ENCODE measurements at places on chromosomes 12 and 14.

GRCh38 chr12:3252450-3252891 lies 175.3 kb downstream of the TSPAN9 start:
- DNase-seq = no peak

DNA sequence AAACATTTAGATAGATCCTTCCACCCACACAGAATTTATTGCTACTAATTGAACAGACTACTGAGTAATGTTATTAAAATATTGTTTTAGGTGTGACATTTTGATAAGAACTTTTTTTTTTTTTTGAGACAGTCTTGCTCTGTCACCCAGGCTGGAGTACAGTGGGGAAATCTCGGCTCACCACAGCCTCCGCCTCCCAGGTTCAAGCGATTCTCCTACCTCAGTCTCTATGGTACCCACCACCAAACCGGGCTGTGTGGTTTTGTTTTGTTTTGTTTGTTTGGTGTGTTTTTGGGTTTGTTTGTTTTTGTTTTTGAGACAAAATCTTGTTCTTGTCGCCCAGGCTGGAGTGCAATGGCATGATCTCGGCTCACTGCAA lies 40.9 kb downstream of the COX16 start:
- DNase-seq = no peak

DNA sequence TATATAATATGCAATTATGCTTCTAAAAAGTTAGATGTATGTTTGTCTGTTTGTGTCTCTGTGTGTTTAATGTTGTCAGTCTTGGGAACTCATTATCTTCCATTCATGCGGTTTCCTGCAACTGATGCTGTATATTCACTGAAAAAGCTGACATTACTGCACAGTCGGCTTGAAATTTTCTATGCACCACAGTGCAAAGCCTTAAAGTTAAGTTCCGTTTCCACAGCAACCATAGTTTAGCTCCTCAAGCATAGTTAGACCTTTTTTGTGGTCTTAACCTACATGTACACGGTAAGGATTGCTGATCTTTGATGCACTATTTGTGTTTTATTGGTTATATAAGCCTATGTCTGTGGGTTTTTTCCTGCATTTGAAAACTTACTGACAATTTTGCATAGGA lies 309.4 kb downstream of the KCNC2 start:
- no peak for DNase-seq

- DNase-seq = no peak
These were observed 44.5 kb upstream of the EEA1 start for GRCh38 chr12:92973614-92974013.

GRCh38 chr12:1157046-1157445 lies 166.0 kb downstream of the ERC1 start:
- DNase-seq = no peak

- DNase-seq = peak; percentile 36
These were observed 1.4 kb upstream of the ASIC1 start for GRCh38 chr12:50055831-50056638.

GRCh38 chr12:26810330-26810729 lies 22.7 kb downstream of the ITPR2 start:
- DNase-seq = no peak

DNA sequence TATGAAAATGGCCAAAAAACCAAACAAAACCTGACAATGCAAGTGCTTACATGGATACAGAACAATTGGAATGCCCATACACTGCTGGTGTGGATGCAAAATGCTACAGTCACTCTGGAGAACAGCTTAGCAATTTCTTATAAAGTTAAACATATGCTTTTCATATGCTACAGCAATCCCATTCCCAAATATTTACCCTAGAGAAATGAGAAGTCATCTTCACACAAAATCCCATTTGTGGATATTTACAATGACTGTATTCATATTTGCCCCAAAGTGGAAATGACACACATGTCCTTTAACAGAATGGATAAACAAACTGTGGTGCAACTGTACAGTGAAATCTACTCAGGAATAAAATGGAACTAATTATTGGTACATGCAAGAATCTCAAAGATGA lies 20.4 kb downstream of the SAV1 start:
- no peak for DNase-seq

DNA sequence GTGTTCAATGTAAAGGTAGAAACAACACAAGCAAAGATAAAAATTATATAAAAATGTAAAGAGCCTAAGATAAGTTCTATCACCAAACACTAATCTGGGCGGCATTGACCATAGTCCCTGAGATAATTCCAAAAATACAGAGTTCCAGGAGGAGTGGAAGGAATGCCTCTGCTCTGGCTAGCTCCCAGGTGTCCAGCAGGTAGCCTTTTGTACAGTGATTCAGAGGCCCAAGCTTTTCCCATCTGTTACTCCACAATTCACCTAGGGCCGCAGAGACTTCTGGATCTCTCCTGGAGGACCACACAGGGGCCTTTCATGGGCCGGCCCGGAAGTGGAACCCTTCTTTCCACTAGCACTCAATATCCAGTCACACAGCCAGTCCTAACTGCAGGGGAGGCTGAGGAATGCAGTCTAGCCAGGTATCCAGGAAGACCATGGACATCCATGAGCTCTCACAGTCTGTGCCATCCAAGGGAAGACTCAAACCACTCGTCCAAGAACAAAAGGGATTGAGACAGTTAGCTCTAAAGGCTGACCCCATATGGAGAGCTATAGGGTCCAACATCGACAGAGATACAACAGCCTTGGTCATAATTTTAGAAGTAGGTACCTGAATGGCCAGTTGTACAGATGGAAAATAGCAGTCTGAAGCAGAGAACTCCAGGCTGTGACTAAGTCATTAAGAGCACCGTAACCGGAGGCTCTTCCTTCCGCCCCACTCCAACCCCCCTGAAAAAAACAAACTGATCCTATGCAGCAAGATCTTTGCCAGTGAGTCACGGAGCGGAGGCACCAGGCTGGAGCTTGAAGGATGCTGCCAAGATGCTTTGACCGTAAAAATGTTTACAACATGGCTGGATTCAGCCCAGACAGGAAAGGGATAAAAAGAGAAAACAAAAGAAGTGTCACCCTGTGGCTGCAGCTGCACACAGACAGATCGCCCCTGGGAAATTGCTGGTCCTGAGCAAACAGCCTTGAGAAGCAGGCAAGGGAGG lies 204.8 kb downstream of the NUAK1 start:
- DNase-seq = no peak

DNA sequence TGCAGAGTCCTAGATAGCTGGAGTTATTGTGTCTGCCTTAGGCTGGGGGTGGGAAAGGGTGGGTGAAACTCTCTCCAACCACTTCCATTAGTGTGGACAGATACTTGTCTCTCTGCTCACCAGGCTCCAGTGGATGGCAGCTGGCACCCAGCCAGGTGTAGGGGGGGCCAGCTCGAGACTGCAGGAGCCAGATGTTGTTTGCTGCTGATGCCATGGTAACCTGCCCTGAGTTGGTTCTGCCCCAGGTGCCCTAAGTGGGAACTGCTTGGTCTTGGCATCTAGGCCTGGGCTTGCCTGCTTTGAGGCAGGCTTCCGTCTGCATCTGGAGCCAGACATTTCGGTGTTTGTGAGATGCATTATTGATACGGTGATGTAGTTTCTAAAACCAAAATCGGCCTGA lies 82.2 kb downstream of the ADCK1 start:
- no peak for DNase-seq

- no peak for DNase-seq
These were observed 36.6 kb downstream of the CCNK start for GRCh38 chr14:99517643-99518381.

DNA sequence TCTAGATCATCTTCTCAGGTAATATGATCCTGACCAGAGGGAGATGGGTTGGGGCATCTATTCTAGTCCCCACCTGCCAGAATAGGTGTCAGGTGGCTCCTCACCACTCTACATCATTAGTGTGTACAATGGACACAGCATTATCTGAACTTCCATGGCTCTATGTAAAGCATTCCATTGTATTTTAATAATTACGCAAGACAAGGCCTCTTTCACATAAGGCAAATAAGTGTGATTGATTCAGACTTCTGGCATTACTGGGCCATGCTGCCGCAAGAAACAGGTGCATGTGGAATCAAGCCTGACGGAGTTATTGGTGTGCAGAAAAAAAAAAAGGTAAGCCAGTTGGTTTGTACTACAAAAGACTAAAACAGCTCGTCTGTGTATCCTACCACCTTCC lies 3.1 kb upstream of the DDHD1 start:
- DNase-seq = no peak

DNA sequence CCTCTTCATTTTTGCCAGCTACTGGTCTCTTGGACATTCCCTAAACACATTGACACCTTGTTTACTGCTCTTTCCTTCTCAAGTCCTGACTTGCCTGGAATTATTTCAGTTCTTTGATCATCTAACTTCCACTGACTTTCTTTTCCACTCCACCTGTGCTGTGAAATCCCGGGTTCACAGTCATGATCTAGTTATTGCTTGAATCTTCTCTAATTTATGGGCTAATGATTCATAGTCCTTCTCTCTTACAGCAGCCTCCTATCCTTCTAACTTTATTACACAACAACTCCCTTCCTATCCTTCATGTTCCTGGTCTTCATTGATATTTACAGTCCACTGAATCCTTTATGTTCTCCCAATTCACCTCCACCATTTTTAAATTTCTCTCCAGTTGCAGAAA lies 260.1 kb downstream of the C12orf75 start:
- no peak for DNase-seq

- no peak for DNase-seq
These were observed 6.7 kb upstream of the BTBD6 start for GRCh38 chr14:105241641-105242040.

- DNase-seq = no peak
These were observed 16.2 kb upstream of the SMARCC2 start for GRCh38 chr12:56205445-56205844.

DNA sequence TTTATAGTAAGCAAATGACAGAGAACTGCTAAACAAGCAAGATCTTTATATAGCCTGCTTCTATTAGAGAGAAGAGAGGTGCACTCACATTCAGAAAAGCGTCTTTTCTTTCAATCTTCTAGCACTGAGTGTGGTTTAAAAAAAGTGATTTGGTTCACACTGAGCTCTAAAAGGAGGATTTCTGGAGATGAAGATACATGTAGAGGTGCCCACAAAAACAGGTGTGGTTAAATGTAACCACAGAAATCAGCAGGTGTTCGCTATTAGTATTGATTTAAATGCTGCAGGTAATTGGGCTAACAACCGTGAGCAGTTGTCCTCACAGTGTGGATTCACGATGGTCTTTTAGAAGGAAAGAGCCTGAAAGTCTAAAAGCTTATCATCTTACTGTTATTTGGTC lies 10.7 kb downstream of the PKP2 start:
- no peak for DNase-seq

GRCh38 chr12:87086118-87086891 lies 830.1 kb upstream of the MGAT4C start:
- no peak for DNase-seq

GRCh38 chr12:51262758-51263177 lies 7.4 kb downstream of the SMAGP start:
- no peak for DNase-seq

DNA sequence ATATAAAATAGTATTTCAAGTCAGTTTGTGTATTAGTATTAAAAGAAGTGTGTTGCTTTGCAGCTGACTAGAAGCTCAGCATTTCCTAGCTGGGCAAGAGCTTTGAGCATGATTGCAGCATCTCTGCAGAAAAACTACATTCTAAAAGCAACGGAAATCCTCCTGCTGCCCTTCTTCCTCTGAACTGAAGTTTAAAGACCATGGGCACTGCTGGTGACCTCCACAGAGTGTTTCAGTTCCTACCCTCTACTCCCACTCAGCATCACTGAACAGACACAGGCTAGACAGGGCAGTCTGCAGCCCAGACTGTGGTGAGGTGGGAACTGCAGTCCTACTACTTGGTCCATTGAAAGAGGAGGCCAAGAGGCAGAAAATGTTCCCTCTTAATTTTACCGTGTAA lies 59.0 kb downstream of the FAR2 start:
- DNase-seq = no peak

- peak; percentile 10 for DNase-seq
These were observed 1.0 kb upstream of the SLC38A2 start for GRCh38 chr12:46373301-46374296.

- DNase-seq = no peak
These were observed 77.4 kb downstream of the BBS10 start for GRCh38 chr12:76270657-76271358.

DNA sequence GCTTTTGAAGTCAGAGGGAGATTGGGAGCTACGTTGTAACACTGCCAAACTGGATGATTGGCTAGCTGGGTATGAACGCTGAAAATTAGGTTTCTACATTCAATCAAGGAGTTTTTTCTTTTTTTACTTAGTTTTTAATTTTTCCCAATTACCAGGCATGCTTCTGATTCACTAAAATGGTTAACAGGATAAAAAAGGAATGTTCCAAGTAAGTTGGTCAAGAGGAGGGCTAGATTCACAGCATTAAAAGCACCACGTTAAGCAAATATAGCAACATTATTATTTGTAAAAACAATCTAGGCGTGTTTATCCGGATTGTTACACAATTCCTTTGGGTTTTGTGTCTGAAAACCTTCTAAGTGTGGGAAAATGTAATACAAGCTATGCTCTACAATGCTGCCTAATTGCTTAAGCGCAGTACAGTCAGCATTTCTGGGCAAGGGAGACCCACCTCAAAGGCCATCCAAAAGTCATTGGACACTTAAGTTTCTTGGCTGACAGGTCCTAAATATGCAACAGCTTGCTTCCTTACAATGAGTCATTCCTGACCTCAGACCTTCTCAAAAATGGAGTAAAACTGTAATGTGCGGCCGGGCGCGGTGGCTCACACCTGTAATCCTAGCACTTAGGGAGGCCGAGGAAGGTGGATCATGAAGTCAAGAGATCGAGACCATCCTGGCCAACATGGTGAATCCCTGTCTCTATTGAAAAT lies 1.2 kb downstream of the RPLP0 start:
- peak; percentile 23 for DNase-seq

DNA sequence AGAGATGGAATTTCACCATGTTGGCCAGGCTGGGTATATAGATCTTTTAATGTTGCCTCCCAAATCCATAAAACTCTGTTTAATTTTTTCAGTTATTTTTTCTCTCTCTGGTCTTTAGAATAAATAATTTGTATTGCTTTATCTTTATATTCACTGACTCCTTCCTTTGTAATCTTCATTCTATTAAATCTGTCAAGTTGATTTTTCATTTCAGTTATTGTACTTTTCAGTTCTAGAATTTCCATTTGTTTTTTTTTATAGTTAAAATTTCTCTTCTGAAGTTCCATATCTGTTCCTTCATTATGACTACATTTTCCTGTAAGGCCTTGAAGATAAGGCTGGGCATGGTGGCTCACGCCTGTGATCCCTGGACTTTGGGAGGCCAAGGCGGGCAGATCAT lies 13.6 kb upstream of the SPPL3 start:
- DNase-seq = no peak

DNA sequence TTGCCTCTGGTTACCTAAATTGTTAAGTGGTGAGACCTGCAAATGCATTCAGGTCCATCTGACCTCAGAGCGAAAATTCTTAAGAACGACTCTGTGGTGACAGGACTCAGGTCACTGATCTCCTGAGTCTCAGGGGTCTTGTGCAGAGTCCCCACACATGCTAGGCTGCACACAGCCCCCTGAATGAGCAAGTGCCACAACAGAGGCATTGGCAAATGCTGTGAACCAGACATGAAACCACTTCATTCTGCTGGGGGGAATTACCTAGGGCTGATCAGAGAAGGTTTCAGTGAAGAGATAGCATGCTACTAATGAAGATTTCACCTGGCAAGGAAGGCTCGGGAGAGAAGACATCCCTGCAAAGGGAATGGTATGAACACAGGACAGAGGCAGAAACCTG lies 281.6 kb downstream of the ITPR2 start:
- DNase-seq = no peak

All from stimulated activated CD4-positive, alpha-beta T cell treated with anti-CD3 and anti-CD28 coated beads, Interleukin-15, amount 100 ng/mL, for 1 hour (primary cell).